ENCODE measurements at places on chromosomes 1 and 21.
A peak's percentile ranks its signal among the peaks of the same experiment; 100 is the strongest.

GRCh38 chr1:6499296-6499695, 7.8 kb upstream of the PLEKHG5 start:
- no peak for DNase-seq

DNA sequence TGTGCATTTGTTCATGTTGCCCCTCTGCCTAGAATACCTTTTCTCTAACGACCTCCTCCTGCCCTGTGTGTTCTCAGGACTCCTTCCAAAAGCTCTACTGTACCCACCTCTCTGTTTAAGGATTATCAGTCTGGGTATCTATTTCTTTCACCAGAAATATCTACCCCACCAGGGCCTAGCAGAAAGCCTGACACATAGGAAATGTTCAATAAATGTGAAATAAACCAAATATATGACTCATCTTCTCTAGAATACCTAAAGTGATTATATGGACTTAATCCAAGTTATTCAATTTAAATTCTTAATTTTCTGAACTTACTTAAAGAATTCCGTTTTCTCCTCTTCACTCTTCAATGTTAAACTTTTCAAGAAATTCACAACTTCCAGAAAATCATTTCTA, 27.1 kb downstream of the SCYL3 start:
- DNase-seq, result no peak

DNA sequence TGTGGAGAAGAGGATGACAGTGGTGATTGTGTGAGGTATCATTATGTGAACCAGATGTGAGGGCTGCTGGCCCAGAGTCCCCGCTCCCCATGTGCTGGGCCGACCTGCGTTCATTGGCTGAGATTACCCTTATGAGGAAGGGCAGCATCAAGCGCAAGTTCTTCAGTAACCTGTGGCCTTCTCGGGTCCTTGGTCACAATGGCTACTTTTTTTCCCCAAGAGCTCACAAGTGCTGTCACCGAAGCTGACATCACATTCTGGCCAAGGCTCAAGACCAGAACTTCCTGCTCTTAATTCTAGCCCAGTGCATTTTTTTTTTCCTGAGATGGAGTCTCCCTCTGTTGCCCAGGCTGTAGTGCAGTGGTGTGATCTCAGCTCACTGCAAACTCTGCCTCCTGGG, 262.9 kb downstream of the RHOU start:
- no peak for DNase-seq

DNA sequence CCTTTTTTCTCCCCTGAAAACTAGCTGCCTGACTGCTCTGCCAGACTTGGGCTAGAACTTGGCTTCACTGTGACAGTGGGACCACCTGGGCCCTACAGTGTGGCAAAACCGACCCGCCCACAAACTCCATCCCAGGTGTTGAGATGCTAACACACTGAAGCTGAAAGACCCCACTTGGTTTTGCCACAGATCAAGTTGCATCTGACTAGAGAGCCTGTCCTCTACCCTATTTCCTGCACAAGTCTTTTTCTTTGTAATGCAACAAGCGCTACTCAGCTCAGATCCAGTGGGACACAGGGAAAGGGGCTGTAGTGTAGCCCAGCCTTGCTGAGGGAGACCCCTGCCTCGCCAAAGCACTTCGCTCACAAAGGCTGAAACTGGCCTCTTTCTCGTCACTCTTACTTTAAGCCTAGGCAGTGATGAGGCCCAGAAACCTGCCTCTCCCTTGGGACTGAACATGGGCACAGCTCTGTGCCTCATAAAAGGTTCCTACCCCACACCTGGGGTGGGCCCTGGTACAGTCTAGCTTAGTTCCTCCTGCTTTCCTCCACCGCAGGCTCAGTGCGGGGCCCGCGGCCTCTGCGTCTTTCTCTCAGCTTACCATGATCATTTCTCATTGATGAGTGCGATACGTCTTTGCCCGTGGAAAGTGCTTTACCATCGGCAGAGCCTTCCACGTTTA, 9.7 kb downstream of the ALPL start:
- peak; percentile 64 for DNase-seq

DNA sequence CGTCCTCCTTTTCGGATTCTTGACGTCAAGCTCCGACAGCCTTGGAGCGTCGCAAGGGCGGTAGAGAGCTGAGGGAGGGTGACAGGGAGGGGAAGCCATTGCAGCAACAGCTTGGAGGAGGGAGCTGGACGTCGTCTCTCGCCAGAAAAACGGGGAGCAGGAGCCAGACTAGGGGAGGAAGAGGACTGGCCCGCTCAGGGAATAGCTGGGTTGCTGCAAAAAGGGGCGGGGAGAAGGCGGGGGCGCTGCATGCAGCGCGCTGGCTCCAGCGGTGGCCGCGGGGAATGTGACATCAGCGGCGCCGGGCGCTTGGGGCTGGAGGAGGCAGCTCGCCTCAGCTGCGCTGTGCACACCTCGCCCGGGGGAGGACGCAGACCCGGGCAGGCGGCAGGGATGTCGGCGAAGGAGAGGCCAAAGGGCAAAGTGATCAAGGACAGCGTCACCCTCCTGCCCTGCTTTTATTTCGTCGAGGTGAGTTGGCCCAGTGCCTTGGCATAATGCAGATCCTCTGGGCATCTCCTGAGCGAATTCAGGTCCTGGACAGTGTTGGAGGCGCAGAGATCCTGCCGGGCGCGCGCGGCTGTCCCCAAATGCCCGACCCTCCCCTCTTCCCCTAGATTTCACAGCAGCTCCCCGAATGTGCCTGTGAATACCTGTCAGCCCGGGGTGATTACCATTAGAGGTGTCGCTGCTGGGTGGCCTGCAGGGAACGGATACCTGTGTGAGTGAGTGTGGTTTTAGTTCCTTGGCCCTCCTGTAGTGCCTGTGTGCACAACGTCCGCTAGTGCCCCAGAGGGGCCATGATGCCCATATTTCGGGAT, at the start of gene PLPPR4:
PLPPR4 (plus strand) TSS at position 292 of the 821 bp plus-strand sequence; CDS start at position 394, 102 bp downstream.
- peak; percentile 81 for DNase-seq

DNA sequence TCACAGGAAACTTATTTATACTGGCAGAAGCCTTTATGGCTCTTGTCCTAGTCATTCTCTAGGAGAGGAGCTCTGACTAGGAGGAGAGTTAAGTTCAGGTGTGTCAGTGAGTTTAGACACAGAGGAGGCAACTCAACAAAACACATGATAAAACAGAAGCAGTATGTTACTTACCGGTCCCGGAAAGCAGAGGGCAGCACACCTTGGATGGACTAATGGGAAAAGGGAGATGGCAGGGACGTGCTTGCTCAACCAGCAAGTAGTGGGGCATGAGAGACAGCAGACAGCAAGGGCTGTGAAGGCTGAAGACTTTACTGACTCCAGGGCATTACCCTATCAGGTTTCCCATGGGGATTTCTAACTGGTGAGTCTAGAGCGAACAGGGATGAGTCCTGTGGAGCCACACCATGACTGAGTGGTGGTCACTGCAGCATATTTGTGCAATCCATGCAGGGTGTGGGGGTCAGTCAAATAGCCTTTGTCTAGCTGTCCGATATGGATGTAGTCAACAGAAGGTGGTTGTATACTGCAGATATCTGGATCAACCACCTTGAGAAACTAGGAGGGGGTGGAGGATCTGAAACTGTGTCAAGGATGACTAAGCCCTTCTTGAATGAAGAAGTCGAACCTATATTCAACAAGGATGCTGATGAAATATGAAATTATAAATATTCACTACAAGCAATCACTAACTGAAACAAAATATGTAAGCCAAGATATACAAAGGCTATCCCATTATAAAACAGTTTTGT, 596.3 kb upstream of the CHRM3 start:
- peak; percentile 58 for DNase-seq

DNA sequence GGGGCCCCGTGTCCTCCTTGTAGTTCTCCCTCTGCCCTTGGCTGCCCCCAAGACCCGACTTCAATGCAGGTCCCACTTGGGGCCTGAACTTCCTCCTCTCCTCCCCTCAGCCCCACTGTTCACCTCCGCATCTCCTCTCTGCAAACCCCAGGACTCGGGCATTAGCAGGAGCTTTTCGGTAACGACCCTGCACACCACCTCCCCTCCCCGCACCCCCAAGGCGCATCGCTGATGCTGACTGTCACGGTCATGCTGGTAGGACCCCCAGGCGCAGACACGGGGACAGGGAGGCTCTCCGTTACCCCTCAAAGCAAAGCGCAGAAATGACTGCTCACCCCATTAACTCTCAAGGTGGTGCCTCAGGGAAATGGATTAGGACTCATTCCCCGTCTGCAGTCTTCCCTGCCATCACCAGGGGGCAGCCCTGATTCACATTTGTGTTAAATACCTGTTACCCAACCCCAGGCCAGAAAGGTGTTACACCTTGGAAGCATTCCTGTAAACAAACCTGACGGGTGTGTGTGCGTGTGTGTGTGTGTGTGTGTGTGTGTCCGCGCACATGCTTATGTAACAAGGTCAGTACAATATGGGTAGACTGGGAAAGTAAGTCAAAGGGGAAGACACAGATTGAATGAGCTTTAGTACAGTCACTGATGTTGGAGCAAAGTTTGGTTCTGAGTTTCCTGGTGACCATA, 6.4 kb upstream of the GUCA2B start:
- peak; percentile 89 for DNase-seq

- DNase-seq, result no peak
Observed at GRCh38 chr1:202498542-202498941, 150.0 kb downstream of the PPP1R12B start.

GRCh38 chr1:53368314-53369033, 40.6 kb upstream of the LRP8 start:
- DNase-seq, result peak; percentile 24

DNA sequence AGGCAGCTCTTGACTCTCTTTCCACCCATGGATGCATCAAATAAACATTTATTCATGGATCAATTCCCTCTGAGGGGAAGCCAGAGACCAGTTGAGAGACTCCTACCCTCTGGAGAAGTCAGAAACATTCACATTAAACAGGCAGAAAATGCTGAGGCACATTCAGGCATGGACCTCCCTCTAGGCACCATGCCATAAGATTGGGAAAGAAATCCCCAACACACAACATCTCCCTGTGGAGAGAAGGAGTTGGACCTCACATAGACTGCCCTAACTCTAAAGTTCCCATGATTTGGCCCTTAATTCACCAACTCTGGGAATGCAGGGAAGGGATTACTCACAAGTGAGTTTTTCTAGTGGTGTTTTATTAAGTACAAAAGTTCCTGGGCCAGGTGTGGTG, 415.3 kb upstream of the C1orf87 start:
- DNase-seq, result no peak

GRCh38 chr1:167092653-167093052, 1.2 kb upstream of the STYXL2 start:
- DNase-seq, result no peak

GRCh38 chr1:70084314-70084915, 121.0 kb downstream of the LRRC40 start:
- DNase-seq, result no peak

- no peak for DNase-seq
Observed at GRCh38 chr1:163544441-163544840, 222.7 kb downstream of the NUF2 start.

DNA sequence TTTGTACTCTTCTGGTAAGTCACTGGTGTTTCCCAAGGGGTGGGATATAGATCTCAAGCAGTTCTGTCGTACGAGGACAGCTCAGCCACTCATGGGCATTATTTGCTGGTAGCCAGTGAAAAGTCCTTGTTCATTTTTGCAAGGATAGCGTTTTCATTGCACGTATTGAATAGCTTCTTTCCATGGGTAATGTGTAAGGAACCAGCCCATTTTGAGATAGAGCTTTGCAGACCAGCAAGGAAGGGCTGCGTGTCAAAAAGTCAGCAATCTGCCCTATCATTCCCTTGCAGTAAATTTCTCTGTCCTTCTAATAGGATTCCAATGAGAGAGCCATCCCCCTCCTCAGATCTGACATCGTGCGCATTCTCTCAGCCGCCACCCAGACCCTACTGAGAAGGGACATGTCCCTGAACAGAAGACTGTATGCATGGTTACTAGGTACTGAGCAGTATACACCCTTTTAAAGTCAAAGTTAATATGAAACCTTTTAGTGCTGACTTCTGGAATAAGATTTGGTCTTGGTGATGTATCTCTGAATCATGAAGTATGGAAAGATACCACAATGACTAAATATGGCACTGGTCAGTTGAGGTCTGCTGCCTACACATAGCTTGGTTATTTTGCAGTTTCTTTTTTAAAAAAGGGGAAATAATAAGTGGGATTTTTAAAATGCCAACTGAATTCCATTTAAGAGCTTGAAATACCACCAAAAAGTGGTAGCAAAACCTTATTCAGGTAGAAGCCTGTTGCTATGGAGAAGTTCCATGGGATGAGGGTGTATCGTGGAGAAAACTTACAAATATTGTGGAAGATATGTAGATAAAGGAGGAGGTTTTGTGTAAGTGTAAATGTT, 55.3 kb downstream of the DOP1B start:
- no peak for DNase-seq

- DNase-seq, result no peak
Observed at GRCh38 chr1:79043506-79043905, 37.0 kb upstream of the ADGRL4 start.

GRCh38 chr21:28207436-28208173, 785.1 kb downstream of the LTN1 start:
- DNase-seq, result no peak

DNA sequence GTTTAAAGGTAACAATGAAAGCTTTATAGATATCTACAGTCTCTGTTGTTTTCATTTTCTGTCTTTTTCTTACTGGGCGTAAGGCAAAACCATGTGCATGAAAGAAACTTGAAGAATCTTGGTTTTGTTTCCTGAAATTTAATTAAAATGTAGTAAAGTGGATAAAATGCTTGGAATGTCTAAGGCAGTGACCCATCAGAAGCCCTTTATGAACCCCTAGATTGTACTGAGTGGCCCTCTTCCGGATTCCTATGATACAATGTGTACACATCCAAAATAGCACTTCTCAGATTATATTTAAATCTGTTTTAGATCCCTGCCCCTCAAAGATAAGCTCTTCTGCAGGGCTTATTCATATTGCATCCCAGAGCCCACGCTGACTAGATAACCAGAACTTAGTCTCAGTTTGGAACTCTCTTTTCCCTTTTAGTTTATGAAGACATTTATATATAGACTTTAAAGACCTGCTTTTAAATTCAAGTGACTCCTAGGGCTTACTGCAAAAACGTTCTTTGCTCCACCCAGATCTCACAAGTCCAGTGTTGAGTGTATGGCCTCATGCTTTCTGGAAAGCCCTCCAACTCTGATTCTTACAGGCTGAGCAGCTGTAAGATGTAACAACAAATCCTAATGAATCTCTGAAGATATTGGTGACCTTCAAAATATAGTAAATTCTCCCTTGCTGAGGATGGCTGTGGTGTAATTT, 142.9 kb downstream of the LRRC7 start:
- no peak for DNase-seq

GRCh38 chr1:98854137-98854536, 150.5 kb downstream of the PLPPR5 start:
- DNase-seq, result no peak
